Left colon (tissue), 2 donors: ENCODE measurements at places on chromosomes 6 and 20. TPM values are rescaled to one million over a fixed set of nuclear protein-coding genes. Genes with fewer than 3 reads are reported as not detected.

SALL4 gene
- total RNA-seq, result 0.09 TPM

PDYN gene
- not detected for total RNA-seq

DNA sequence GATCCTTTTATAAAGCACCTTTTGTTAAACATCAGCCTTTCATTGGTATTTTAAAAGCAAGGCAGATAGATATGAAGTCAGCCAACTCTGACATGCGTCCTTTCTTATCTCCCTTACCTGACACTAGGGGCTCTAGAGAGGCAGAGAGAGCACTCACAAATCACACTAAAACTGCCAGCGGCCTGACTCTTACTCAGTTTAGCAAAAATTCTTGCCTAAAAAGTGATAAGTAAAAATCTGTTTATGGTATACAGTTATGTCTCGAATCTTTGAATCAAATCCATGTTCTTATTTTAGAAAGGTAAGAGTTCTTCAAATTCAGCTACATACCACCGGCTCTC lies 10.4 kb upstream of the TDRD6 start:
- no peak for DNase-seq

- DNase-seq, result no peak
Measured at GRCh38 chr6:52213127-52213526, 27.0 kb downstream of the IL17A start.

DNA sequence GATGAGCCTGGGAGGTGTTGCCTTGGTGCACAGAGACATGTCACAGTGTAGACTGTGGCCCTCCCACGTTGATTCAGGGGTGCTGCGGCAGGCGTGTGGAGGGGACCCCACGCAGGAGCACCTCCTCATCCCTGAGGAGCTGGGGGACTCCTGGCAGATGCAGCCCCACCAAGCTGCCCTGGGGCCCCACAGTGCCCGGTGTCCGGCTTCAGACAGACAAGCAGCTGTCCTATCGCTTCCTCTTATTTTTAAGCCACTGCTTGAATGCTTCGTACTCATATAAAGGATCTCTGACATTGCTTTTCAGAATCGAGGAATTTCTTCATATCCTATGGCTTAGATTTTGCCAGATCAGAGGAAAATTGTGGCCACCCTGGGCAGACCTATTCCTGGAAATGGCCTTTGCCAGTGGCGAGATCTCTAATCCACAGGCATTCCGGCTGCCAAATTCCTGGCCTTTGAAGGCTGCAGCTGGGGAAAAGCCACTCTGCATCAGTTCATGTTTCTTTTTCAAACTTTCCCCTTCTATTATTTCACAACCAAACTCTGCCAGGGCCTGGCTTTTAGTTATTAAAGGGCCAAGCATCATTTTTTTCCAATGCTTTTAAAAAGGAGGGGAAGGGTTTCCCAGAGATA lies 337.0 kb downstream of the THBS2 start:
- no peak for DNase-seq

GRCh38 chr20:32674362-32674789 lies 635 bp upstream of the C20orf203 start:
- peak; percentile 66 for DNase-seq

- DNase-seq, result peak; percentile 22
Measured at GRCh38 chr6:37535759-37536490, 36.2 kb upstream of the CCDC167 start.

- no peak for DNase-seq
Measured at GRCh38 chr6:3861424-3861823, 12.3 kb downstream of the FAM50B start.

GRCh38 chr6:104995989-104996617 lies 39.2 kb downstream of the LIN28B start:
- DNase-seq, result no peak

DNA sequence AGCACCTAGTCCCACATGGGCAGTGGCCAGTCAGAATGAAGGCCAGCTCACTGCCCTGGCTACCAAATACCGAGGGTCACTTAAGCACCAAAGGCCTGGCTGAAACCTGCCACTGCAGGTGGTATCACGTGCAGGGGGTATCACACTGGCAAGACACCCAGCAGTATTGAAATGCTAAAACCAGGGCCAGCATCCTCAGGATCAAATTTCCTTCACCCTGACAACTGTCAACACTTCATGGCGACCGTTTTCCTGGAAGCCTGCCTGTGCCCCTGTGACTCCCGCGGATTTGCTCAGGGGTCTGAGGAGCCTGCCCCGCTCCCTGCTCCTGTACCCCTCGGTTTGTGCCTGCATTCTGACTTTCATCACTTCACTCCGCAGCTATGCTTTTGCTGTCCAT lies 151.1 kb downstream of the TTLL2 start:
- DNase-seq, result no peak

DNA sequence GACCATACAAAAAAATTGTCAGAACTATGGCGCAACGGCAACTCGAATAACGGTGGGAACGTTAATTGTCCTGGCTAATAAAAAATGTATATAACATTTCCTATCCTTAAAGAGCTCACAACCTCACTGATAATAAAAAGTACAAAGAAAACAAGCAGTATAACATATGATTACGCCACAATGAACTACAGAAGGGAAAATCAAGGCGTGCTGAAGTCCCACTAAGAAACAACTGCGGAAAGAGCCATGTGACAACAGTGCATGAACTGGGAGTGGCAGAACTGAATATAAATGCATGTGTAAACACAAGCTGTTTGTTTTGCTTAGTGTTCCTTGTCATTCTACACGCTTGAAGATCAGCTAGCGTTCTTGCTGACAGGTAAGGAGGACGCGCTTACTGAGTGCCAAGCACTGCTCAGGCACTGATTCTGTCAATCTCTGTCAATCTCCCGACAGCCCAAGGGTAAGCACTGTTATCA lies 466 bp upstream of the PSMB1 start:
- DNase-seq, result peak; percentile 34

DNA sequence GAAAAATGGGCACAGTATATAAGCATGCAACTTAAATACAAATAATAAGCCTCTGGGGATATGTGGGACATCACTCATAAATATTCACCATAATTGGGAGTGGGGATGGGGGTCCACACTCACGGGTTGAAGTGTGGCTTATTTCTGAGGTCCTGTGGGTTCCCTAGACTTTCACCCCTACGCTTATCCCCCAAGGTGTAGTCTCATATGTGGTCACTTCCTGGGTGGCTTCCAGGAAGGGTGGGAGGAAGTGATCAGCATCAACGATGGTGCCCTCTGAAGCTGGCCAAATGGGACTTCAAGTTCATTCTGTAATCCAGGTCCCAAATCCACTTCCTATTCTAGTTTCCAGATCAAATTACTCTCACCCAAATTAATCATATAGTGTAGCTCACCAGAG lies 59.5 kb downstream of the GNAS start:
- no peak for DNase-seq

- no peak for DNase-seq
Measured at GRCh38 chr20:63488315-63489251, 10.3 kb downstream of the EEF1A2 start.

DNA sequence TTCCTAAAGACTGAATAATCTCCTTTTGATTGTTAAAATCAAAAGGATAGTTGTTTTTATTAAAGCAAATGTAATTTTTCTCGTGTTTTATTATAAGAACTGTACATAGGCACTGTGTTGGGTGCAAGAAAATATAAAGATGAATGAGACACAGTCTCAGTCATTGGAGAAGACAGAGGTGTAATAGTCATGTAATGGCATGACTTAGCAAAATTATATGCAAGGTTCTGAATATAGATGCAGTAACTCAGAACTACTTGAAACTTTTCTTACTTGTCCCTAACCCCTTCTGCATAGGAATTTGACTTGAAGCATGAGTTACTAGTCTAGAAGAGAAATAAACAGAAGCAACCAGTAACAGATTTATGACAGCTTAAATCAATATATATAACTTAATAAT lies 14.9 kb downstream of the WTAP start:
- no peak for DNase-seq
